ENCODE measurements at places on chromosomes 16 and 17.

- DNase-seq: no peak
- peaks cover 53% of the 10 kb centered on the region for H3K36me3 ChIP-seq
- no peaks in the 10 kb centered on the region for H3K27me3 ChIP-seq
- H3K27ac ChIP-seq: no peak overlapping the region
Observed at GRCh38 chr17:61981323-61981722, 53.5 kb upstream of the INTS2 start.

DNA sequence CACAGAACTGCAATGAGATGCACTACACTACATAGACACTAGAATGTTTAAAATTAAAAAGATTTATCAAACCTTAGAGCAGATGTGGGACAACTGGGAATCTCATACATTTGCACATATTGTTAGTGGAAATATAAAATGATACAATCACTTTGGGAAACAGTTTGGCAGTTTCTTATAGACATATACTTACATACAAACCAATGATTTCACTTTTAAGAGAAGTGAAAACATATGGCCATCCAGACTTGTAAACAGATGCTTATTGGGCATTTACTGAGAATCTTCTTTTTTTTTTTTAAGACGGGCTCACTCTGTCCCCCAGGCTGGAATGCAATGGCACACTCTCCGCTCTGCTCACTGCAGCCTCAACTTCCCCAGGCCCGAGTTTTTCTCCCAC lies 50.1 kb downstream of the AXIN2 start:
- peaks cover 8% of the 10 kb centered on the region for H3K4me1 ChIP-seq
- peaks cover 2% of the 10 kb centered on the region for H3K36me3 ChIP-seq
- no peak overlapping the region for H3K4me3 ChIP-seq
- H3K27ac ChIP-seq: no peak overlapping the region
- H3K27me3 ChIP-seq: peaks cover 22% of the 10 kb centered on the region
- DNase-seq: no peak

GRCh38 chr17:29972277-29972676 lies 30.8 kb downstream of the EFCAB5 start:
- DNase-seq: no peak
- no peaks in the 10 kb centered on the region for H3K4me1 ChIP-seq
- no peak overlapping the region for H3K27ac ChIP-seq
- H3K4me3 ChIP-seq: no peak overlapping the region
- H3K27me3 ChIP-seq: peaks cover 3% of the 10 kb centered on the region
- no peaks in the 10 kb centered on the region for H3K36me3 ChIP-seq

GRCh38 chr16:30722443-30722842 lies 23.5 kb downstream of the SRCAP start:
- H3K4me3 ChIP-seq: no peak overlapping the region
- H3K36me3 ChIP-seq: peaks cover 66% of the 10 kb centered on the region
- no peaks in the 10 kb centered on the region for H3K27me3 ChIP-seq
- DNase-seq: no peak

- H3K27ac ChIP-seq: no peak overlapping the region
- DNase-seq: no peak
- no peak overlapping the region for H3K4me3 ChIP-seq
- peaks cover 6% of the 10 kb centered on the region for H3K27me3 ChIP-seq
- H3K4me1 ChIP-seq: peaks cover 5% of the 10 kb centered on the region
Observed at GRCh38 chr17:231966-232807, 50.7 kb upstream of the DOC2B start.

DNA sequence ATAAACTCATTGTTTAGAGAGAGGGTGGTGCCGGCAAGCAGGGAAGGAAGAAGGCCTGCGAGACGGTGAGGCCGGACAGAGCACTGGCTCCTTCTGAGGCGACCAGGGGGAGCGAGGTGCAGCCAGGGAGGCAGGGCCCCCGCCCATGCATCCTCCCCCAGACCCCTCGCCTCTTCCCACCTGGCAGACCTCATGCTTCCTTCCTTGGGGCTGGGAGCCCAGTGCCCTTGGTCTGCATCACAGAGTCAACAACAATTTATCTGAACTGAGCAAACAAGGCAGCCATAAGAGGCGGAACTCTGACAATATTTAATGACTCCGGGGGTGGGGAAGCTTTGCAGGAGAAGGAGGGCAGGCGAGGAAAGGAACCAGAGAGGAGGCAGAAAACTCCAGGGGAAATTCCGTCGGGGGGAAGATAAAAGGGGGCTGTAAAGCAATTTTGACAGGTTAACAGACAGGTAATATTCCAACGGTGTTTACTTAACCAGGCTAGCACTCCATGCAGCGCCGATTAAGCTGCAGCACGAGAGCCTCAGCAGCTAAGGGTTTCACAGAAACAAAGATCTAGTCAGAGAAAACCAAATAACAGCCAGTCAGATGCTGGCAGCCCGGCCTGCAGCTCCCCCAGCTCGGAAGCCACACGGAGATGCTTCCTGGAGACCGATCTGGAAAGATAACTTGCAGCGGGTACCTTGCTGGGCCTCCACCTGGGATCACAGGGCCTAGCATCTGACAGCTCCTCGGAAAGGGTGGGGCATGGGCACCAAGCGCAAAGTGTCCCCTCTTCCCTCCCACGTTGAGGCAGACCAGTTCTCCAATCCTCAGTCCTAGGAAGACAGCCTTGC lies 398.2 kb downstream of the SOX9 start:
- H3K36me3 ChIP-seq: no peaks in the 10 kb centered on the region
- no peak overlapping the region for H3K4me3 ChIP-seq
- H3K27me3 ChIP-seq: peaks cover 8% of the 10 kb centered on the region
- H3K27ac ChIP-seq: no peak overlapping the region
- no peak for DNase-seq

GRCh38 chr17:74234486-74234885 lies 21.1 kb downstream of the TTYH2 start:
- no peaks in the 10 kb centered on the region for H3K4me1 ChIP-seq
- no peaks in the 10 kb centered on the region for H3K36me3 ChIP-seq
- H3K4me3 ChIP-seq: no peak overlapping the region
- no peak overlapping the region for H3K27ac ChIP-seq

Data from activated CD4-positive, alpha-beta T cell treated with anti-CD3 and anti-CD28 coated beads, Interleukin-2, amount 10 ng/mL, durations not matched to agents 24 days and 14 days (primary cell).